NCI-H524 (cell line): ENCODE measurements at places on chromosomes 1 and 21.

DNA sequence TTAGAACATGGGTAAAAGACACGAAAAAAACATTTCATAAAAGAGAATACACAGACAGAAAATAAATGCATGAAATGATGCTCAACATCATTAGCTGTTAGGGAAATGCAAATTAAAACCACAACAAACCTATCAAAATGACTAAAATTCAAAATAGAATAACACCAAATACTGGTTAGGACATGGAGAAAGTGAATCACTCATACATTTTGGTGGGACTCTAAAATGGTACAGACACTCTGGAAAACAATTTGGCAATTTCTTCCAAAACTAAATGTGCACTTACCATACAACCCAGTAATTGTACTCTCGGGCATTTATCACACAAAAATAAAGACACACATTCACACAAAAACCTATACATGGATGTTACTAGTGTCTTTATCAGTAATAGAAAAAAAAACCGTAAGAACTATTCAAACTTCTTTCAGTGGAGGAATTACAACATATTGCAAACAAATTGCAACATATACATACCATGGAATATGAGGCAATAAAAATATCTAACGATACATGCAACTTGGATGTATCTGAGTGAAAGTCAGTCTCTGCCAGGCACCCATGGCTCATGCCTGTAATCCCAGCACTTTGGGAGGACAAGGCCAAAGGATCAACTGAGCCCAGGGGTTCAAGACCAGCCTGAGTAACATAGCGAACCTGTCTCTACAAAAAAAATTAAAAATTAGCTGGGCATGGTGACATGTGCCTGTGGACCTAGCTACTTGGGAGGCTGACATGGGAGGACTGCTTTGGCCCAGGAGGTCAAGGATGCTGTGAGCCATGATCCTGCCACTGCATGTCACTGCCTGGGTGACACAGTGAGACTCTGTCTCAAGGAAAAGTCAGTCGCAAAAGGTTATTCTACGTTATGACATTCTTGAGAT, 19.6 kb downstream of the HSF2BP start:
- no peak for DNase-seq

DNA sequence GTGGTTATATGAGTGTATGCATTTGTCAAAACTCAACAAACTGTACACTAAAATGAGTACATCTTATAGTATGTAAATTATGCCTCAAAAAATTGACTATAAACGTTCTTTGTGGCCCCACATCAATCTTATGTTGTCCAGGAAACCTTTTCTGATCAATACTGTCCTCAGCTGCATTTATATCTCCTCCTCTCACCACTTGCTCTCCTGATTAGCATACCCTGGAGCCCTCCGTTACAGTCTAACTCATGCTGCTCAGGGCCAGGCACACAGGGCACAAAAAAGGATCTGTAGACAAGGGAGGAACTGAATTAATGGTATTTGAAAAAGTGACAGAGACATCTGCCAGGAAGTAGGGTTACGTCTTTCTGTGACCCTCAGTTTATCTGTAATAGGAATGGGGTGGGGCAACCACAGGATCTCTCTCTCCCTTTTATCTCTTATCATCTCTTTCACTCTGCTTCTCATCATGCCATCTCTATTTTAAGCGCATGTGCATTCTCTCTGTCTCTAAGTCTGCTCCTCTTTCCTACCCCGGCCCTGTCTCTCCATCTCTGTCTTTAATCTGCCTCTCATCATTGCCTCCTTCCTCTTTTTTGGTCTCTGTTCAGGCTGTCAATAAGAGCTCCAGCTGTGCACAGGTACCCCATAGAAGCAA, 7.0 kb upstream of the TAL1 start:
- DNase-seq = no peak

DNA sequence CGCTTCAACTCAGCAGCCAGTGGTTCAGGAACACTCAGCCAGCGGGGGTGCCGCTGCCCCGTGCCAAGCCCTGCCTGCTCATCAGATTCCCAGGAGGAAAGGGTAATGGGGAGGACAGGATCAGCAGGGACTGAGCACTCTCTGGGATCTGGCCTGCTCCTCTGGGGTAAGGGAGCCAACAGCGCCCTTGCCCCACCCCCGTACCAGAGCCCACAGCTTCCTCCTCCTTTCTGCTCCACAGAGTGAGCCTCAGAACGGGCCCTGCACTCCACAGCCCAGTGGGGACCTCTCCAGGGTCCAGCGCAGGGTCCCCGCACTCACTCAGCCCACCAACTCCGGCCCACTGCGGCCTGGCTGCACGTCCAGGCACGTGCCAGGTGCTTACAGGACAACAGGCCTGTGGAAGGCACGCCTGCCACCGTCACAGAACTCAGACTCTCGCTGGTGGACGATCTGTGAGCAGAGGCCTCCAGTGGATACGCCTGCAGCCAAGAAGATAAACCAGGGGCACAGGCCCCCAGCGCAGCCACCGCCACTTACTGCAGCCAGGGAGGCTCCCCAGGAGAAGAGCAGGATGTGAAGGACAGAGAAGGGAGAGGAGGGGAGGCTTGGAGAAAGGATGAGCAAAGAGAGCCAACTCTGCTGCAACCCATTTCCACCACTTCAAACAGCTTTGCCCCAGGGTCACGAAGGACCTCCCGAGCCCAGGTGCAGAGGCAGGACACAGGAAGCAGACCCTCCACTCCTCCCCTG, 2.1 kb downstream of the MEGF6 start:
- DNase-seq = no peak

GRCh38 chr1:77688939-77689338, 6.5 kb upstream of the ZZZ3 start:
- no peak for DNase-seq

DNA sequence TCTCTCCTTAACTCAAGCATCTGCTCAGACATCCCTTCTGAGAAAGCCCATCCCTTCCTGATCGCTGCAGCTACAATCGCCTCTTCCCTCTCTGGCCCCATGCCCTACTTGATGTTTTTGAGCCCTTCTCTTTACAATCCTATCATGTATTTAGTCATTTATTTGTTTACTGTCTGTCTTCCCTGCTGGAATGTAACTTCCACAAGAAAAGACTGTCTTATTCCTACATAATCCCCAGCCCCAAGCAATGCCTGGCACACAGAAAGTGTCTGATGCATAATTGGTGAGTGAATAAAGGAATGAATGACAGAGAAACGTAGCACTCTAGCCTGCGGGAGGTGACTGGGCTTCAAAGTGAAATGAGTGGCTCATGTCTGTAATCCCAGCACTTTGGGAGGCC, 25.4 kb downstream of the ECE1 start:
- no peak for DNase-seq

DNA sequence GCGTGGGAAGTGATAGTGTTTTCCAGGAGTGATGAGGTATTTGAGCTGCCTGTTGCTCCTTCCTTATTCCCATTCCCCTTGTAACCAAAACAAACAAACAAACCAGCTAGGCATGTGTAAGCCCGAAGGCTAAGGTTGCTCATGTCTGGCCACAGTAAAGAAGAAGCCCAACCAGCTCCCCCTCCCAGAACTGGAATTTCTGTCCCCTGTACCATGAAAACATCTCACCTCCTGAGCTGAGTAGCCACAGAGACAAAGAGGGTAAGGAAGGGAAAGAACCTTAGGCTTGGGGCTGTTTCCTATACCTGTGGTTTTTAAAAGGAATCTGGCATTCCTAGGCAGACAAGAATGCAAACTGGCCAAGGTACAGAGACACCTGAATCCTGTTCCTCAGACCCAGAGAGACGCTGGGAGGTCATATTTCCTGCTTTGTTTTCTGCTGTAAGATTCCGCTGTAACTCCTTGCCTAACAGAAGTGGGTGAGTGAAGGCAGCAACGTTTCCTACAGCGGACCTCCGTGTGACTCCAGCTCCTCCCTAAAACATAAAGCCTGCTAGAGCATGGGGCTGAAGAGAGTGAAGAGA, 41.7 kb upstream of the RAB4A start:
- no peak for DNase-seq
